ENCODE measurements at places on chromosomes 3 and 15.

GRCh38 chr3:64095802-64096201 is 72.5 kb upstream of the PSMD6 start:
- DNase-seq, result no peak

DNA sequence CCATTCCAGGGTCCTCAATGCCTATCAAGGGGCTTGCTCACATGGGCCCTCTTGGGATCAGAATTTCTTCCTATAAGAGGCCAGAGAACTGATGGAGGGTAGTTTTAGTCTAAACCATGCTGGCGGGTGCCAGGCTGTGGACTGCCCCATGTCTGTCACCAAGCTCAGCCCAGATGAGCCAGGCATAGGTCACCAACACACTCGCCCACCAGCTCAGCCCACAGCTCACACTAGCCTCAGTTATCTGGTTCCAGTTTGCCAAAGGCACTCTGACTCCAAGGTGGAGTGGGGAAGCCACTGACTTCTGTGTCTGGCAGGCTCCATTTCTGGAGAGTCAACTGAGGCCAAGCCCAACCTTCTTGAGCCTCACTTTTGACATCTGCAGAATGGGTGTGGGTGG is 50.7 kb upstream of the INSYN1 start:
- no peak for DNase-seq

DNA sequence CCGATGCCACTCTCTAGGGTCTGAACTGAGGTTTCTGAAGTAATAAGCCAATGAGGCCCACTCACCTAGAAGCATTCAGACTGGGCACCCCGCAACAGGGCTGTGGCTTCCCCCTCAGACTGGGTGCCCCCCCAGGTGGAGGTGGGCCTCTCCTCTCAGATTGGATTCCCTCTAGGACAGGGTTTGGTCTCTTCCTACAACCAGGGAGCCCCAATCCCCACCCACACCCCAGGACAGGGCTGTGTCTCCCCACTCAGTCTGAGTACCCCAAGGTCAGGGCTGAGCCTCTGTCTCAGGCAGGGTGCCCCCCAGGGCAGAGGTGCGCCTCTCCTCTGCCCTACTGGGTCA is 27.7 kb downstream of the PTH1R start:
- DNase-seq, result no peak

GRCh38 chr3:97896129-97896528 is 74.3 kb downstream of the CRYBG3 start:
- DNase-seq, result no peak

- no peak for DNase-seq
These were observed 82.1 kb upstream of the BCHE start for GRCh38 chr3:165919284-165919683.

DNA sequence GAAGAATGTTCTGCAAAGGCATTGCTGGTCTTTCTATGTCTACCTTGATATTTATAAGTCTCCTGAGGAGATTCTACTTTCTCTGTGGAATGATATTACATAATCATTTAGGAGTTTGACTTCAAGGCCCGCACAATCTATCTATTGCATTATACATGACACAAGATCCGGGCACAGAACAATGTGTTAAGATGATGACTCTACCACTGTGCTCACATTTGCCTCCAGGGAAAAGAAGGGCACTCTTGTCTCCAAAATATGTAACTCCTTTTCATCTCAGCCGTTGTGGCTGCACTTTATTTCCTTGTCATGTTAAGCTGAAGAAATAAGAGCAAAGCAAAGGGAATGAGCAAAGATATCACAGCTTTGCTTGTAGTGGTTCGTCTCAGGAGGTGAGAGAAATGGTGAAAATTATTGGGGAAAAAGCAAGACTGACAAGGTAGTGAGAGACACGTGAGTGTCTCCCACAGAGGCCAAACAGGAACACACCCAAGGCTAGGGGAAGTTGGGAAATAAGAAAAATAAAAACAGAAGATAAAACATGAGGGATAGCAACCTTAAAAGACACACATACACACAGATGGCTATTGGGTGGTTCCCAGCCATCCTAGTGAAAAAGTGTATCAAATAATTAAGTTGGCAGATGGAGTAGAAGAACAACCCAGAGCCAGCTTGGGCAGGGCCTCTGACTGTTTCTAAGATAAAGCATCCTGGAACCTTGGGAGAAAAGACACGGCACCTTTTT is 184.3 kb downstream of the P3H2 start:
- no peak for DNase-seq

Measured in head of caudate nucleus (tissue), 42 donors.